ENCODE measurements at places on chromosomes 7 and 10.

GRCh38 chr7:9671979-9672917 lies 1238.8 kb downstream of the NXPH1 start:
- no peak for DNase-seq

DNA sequence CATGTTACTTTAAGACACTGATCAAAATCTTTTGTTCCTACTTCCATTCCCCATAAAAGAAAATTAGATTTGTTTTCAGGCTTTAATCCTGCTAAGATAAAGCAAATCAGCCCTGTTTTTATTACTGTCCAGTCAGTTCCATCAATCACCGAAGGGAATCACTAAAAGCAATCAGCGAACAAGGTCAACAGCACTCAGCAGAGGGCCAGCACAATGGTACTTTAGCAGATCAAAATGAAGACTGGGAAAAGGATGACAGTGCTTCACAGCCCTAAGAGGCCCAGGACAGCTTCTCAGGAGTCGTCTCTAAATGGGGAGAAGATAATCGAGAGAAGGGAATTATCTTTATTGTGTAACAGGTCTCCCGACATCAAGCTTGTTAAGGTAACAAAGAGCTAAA lies 32.7 kb downstream of the SEM1 start:
- no peak for DNase-seq

DNA sequence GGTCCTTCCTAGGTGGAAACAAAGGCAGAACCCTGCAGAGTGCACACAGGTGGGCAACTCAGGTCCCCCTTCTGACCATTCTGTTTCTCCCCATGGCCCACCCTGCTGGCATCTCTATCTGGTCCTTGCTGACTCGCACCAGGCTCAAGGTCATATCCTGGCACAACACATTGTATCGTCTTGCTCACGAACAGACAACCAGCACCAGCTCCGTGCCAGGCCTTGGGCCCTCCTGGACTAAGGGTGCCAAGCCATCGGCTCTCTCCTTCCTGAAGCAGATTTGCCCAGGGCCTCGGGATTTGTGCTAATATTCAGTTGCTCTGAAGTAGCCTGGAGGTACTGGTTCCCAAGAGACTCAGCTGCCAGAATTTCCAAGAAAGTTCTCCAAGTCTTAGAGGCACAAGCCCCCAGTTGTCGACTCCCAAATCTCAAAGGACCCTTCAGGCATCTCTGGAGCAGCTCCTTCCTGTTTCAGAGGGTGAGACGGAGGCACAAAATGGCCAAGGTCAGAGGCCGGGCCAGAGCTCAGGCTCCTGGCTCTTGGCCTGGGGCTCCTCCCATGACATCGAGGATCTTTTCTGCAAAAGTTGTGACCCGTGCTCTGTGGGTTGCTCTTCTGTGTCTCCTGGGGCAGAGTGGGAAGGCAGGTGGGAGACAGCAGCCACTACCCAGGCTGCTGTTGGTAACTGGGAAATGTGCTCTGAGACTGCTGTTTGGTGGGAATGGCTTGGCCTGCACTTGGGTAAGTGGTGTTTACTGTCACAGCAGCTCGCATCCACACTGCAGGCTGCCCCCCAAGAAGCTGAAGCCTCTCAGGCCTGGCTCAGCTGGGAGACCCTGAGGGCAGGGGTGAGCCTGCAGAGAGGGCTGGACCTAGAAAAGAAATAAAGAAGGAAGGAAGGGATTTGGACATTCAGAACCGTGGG lies 121.3 kb downstream of the RGS10 start:
- no peak for DNase-seq

DNA sequence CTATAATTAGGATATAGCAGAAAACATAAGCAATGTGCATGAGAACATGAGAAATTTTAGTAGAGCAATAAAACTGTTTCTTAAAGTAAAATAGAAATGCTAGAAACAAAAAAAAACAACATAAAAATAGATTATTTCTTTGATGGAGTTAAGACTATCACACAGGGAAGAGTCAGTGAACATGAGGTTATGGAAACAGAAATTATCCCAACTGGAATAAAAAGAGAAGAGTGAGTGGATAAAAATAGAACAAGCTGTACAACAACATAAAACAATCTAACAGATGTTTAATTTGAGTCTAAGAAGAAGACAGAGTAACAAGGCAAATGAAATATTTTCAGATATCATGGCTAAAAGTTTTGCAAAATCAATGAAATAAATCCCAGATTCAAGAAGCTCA lies 7.5 kb upstream of the OR6B1 start:
- DNase-seq, result no peak

- DNase-seq, result no peak
Measured at GRCh38 chr10:97474918-97475317, 23.3 kb downstream of the MMS19 start.

- no peak for DNase-seq
Measured at GRCh38 chr10:14017467-14017866, 313.3 kb downstream of the FRMD4A start.

DNA sequence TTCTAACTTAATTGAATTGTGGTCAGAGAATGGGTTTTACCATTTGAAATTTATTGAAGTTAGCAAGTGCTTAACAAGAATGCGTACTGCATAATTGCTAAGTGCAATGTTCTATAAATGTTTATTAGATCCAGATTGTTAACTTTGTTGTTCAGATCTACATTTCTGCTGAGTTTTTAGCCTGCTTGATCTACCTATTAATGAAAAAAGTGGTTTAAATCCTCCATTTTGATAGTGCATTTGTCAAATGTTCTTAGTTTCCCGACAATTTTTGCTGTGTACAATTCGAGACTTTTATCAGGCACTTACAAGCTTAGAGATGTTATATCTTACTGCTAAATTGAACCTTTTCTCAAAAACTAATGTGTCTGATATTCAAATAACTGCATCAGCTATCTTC lies 156.4 kb upstream of the ADCY1 start:
- DNase-seq, result no peak

DNA sequence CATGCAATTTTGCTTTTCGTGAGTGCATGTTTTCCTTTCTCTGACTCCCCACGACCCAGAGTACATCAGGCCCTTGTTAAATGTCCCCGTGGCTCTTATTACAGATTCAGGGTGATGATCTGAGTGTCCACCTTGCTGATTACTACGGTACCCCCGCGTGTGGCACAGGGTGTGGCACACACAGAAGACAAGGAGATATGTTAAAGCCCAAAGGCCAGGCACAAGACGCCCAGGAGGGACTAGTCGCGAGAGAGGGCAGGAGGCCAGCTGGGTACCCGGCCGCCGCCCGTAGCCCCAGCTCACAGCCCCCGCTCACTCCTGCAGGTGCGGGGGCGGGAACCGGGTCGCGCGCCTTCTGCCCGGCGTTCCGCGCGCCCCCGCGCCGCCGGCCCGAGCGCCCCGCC lies 281 bp upstream of the EXOC6 start:
- no peak for DNase-seq

GRCh38 chr7:30713392-30713791 lies 31.1 kb upstream of the CRHR2 start:
- no peak for DNase-seq

- no peak for DNase-seq
Measured at GRCh38 chr7:438916-439315, 80.7 kb downstream of the PDGFA start.

- no peak for DNase-seq
Measured at GRCh38 chr7:19105546-19105945, 11.9 kb downstream of the TWIST1 start.

DNA sequence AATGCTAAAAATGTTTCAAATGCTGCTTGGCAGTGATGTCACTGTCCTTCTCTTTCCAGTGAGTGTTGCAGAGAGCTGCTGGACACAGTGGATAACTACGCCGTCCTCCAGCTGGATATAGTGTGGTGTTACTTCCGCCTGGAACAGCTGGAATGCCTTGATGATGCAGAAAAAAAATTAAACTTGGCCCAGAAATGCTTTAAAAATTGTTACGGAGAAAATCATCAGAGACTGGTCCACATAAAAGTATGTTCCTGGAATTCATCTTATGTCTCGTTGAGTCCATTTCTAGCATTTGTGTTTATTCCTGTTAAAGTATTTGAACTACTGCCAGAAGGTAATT lies 25.2 kb downstream of the NUB1 start:
- no peak for DNase-seq

- no peak for DNase-seq
Measured at GRCh38 chr7:107689553-107689952, 28.9 kb downstream of the SLC26A4 start.

DNA sequence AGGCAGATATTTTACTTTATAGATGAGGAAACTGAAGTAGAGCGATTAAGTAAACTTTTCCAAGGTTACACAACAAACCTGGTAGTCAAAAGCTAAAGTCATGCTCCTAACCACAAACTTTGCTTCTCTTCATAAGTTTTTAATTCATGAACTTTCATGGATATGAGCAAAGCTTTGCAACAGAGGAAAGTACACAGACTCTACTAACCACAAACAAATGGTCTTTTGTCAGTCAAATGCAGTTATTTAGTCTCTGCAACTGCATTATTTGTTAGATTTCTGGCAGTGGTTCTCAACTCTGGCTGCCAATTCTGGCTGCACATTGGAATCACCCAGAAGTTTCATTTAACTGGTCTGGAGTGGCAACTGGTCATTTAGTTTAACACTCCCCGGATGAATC lies 140.6 kb upstream of the TMEM168 start:
- no peak for DNase-seq

GRCh38 chr7:20435305-20435704 lies 104.6 kb downstream of the ITGB8 start:
- DNase-seq, result no peak

GRCh38 chr10:131399981-131400380 lies 88.5 kb upstream of the TCERG1L start:
- no peak for DNase-seq

GRCh38 chr10:86356296-86356695 lies 10.3 kb downstream of the GRID1 start:
- no peak for DNase-seq

DNA sequence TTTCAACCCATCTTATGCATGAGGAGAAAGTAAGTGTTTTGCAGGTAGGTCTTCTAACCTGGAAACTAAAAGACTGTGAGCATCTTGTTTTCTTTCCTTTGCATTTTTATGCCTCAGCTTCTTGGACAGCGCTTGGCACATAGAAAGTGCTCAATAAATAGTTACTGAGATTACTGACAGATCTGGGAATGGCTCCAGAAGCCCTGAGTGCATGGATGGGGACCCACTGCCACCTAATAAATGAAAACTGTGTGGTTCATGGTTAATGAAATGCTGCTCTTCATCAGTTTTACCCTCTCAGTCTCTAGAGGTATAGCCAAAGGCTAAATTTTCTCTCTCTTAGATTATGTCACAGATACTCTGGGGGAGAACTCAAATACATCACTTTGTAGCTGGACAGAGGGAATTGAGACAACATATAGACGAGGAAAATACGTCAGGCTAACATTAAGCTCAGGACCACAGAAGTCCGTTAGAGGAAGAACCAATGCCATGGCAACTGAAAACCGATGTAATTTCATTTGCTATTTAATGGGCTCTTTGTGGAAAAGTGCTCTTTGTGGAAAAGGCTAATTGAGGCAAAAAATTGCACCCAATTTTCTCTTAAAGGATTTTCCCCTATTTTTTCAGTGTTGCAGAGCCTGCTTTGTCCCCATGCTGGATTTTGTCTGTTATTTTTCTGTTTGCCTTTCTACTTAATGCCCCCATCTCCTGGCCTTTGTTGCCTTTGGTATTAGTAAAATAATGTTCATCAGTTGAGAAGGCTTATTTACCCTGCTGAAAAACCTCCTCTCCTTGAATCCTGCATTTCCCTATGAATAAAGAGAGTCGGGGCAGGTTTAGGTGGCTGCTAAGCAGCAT lies 17.8 kb downstream of the ASB4 start:
- no peak for DNase-seq

GRCh38 chr7:23275912-23276311 lies 23.2 kb upstream of the MALSU1 start:
- no peak for DNase-seq

DNA sequence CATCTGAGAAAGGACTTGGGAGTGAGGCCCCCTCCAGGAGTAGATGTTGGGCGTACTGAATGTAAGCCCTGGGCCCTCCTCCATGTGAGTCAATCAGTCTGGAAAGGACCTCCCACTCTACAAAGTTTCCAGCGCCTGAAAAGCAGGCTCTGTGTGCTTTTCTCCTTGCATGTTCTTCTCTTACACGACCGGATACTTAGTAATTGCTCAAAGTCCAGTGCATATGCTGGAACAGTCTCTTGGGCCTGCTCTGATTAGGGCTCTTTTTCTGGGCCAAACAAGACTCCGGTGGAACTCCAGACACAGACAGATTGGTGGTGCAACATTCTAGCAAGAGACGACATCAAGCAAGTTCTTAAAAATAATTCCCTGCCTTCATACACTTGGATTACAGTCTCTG lies 38.3 kb upstream of the RAPGEF5 start:
- DNase-seq, result no peak

DNA sequence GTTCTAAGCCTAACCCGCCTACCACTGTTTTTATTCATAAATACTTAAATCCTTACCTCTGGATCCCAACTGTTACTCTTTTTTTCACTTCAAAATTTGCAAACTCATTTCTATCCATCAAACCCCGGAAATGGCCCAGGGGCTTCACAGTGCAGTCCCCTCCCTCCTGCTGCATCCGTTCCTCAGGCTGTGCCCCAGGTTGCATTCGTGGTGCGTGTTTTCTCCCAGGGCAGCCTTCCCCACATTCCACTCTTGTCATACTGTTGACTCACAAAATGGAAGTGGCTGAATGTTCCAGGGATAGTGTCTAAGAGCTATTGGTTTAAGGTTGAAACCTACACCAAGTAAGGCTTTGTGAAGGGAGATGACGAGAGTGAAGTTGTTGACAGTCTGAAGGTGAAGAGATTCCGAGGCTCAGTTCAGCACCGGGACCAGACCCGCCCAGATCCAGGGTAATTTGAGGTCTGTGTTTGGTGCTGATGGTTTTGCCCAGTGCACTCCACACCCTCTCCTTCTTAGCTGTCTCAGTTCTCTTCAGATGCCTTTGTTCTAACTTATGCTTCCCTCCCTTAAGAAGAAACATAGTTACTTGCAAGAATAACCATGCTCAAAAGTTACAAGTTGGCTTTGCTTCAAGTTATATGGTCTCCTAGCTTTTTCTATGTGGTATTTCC lies 7.7 kb downstream of the INSIG1 start:
- no peak for DNase-seq

DNA sequence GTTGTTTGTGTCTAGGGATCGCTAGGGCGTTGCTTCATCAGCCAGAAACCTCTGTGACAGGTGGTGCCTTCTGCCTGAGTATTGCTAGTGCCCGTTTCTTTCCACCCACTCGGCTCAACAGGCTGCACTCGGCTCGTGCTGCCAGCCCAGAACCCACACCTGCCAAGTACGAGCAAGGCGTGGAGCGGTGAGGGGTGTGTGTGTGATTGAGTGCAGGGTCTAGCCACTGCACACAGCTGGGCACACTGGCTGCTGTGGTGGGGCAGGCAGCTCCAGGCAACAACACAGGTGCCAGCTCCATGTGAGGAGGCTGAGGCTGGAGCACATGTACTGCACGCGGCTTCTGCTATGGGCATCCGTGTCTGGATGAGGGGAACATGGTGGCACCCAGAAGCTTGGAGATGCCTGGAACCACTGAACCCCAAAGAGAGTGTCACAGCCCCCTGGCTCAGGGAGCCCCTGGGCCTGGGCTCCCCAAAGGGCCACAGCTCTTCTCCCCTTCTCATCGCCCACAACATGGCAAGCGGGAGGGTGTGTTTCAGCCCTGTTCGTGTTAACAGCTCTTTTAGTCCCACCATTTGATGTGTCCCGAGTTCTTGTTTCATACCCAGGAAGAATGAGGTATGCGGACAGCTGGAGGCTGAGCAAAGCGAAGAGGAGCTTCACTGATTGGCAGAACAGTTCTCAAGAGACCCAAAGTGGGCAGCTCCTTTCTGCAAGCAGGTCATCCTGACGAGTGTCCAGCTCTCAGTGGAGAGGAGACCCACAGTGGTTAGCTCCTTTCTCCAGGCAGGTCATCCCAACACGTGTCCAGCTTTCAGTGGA lies 78.1 kb downstream of the HDAC9 start:
- no peak for DNase-seq

All from stimulated activated effector memory CD8-positive, alpha-beta T cell treated with anti-CD3 and anti-CD28 coated beads, Interleukin-12 subunit alpha, Interleukin-12 subunit beta, amount 100 ng/mL, for 72 hours (primary cell).